ENCODE measurements at places on chromosomes 1 and 21. TPM values are rescaled to one million over a fixed set of nuclear protein-coding genes. Genes with fewer than 3 reads are reported as not detected.

GRCh38 chr1:160776178-160776577, 19.8 kb upstream of the LY9 start:
- H3K4me3 ChIP-seq, result no peak overlapping the region
- no peaks in the 10 kb centered on the region for H3K4me1 ChIP-seq
- H3K36me3 ChIP-seq, result no peaks in the 10 kb centered on the region
- H3K27me3 ChIP-seq, result no peaks in the 10 kb centered on the region

- H3K4me1 ChIP-seq, result no peaks in the 10 kb centered on the region
- DNase-seq, result no peak
- H3K27ac ChIP-seq, result no peak overlapping the region
- H3K36me3 ChIP-seq, result no peaks in the 10 kb centered on the region
- no peak overlapping the region for H3K4me3 ChIP-seq
- H3K27me3 ChIP-seq, result no peaks in the 10 kb centered on the region
These were observed 158.8 kb downstream of the KIF26B start for GRCh38 chr1:245313576-245313975.

GRCh38 chr1:21302747-21303715, 12.8 kb upstream of the ECE1 start:
- H3K36me3 ChIP-seq, result no peaks in the 10 kb centered on the region
- H3K4me3 ChIP-seq, result no peak overlapping the region
- no peaks in the 10 kb centered on the region for H3K27me3 ChIP-seq
- DNase-seq, result peak; percentile 76
- peak overlapping the region; percentile 86 for H3K27ac ChIP-seq
- H3K4me1 ChIP-seq, result peaks cover 71% of the 10 kb centered on the region

APCS gene
- not detected for polyA plus RNA-seq

Measured in sigmoid colon (tissue), 7 donors.